Stimulated activated CD4-positive, alpha-beta T cell treated with anti-CD3 and anti-CD28 coated beads, Interleukin-12 subunit alpha, Interleukin-12 subunit beta, amount 100 ng/mL, for 24 hours (primary cell): ENCODE measurements at places on chromosomes 16 and 17.

GRCh38 chr17:4946312-4946976, 1.9 kb downstream of the PFN1 start:
- no peak for DNase-seq

DNA sequence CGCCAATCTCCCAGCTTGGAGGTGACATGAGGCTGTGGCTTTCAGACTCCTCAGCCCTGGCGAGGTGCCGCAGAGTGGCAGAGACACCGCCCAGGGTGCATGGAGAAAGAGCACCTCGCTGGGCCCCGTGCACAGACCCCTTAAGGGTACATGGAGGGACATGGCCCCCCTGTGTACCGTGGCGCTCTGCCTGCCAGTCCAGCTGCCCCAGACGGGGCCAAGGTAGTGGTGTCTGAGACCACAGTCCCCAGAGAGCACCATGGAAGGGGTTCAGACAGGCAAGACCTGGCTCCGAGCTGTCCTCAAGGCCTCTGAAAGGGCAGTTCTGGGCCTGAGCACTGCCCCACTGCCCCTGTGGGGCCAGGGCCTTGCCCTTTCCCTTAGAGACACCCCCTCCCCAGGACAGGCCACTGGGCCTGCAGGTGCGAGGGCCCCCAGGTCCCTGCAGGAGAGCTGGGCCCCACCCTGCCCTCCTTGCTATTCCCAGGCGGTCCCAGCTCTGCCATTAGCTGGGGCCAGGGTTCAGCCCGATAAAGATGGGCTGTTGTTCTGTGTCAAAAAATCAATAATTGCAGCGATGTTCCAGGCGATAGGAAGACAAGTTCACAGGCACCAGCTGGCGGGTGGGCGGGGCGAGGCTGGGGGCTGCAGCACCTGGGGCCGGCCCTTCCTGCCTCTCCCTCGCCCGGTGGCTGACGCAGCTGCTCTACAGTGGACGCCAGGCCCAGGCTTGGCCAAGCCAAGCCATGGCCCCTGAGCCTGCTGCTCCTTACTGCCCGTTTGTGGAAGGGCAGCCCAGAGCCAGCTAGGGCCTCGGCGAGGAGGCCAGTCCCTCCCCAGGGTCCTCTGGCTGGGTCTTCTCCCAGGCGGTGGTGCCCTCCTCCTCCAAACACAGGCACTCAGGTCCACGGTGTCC, 51.7 kb downstream of the ZFPM1 start:
- no peak for DNase-seq

DNA sequence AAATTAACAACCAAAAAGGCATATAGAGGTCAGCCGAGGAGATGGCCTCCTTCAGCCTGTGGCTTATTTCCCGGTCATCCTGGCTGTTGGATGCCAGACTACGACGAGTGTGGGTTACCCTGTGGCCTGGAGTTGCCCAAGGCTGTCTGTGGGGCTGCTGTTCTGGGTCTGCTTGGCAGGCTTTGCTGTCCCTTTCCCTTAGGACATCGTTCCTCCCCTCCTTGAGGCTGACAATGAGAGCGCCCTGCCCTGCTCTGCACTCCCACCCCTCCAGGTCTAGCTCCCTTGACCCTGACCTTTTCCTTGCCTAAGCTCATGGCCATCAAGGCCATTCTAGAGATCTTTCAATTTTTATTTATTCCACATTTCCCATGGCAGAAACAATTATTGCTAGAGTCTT, 1.9 kb upstream of the CBFB start:
- no peak for DNase-seq

DNA sequence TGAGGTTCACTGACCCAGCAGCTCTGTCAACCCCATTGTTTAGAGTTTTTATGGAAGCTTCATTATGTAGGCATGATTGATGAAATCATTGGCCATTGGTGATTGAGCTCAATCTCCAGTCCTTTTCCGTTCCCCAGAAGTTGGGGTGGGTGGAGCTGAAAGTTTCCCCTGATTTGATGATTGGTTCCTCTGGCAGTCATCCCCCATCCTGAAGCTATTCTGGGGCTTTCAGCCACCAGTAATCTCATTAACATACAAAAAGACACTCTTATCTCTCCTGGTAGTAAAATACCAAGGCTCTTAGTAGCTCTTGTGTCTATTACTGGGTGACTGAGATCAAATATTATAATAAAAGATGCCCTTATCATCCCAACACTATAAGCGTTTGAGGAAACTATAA, 67.1 kb downstream of the TANC2 start:
- DNase-seq = no peak

GRCh38 chr16:21959050-21959449, 5.9 kb downstream of the UQCRC2 start:
- no peak for DNase-seq

DNA sequence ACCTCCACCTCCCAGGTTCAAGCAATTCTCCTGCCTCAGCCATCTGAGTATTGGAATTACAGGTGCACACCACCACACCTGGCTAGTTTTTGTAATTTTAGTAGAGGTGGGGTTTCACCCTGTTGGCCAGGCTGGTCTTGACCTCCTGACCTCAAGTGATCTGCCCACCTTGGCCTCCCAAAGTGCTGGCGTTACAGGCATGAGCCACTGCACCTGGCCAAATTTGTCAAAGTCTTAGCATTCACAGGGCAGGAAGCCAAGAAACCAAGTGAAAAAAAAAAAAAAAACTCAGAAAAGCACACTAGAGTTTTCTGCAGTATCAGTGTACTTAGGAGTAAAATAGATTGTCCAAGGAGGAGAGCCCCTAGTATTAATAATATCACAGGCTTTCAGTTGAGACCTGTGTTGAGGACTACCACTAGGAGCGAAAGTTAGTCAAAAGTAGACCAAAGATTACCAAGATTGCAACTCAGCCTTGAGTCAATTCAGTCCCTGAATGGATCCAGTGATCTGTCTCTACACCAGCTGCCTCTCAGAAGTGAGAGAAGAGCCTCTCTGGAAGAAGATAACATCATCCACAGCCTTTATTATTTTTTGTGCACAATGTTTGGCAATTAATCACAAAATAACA, 159.7 kb downstream of the CEP112 start:
- DNase-seq = no peak

GRCh38 chr17:77441130-77441920, 300.6 kb downstream of the SEC14L1 start:
- DNase-seq = no peak

DNA sequence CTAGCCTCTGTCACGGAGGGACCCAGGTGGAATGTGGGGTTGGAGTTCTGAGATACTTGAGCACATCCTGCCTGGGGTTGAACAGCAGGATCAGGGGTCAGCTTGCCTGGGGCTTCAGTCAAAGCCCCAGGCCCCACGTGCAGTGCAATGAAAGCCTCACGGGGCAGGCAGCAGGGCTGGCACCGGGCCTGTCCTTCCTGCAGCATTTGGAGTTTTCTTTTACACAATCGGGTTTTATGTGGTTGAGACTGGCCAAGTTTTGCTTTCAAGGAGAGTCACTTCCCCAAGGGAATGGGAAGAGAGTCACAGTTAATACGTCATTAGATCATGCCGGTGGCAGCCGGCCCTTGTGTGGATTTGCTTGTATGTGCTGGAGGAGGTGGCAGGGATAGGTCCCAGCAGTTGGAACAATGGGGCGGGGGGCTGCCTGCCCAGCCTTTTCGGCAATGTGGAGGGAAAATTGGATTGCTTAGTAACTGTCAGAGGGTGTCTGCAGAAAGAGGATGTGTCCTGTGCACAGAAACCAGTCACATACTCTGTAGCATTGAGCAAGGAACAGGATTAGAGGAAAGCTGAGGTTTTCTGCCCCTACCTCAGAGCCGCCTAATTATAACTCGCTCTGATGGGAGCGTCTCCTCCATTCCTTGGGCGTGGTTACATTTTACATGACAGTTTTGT, 4.5 kb downstream of the RMI2 start:
- no peak for DNase-seq

- DNase-seq = no peak
Observed at GRCh38 chr16:19991614-19992013, 82.1 kb downstream of the GPR139 start.

- DNase-seq = no peak
Observed at GRCh38 chr17:40124279-40125141, 2.7 kb downstream of the MSL1 start.

GRCh38 chr16:89493776-89494175, 3.4 kb upstream of the ANKRD11 start:
- DNase-seq = no peak

- DNase-seq = no peak
Observed at GRCh38 chr16:68969338-68969737, 126.0 kb downstream of the TANGO6 start.

DNA sequence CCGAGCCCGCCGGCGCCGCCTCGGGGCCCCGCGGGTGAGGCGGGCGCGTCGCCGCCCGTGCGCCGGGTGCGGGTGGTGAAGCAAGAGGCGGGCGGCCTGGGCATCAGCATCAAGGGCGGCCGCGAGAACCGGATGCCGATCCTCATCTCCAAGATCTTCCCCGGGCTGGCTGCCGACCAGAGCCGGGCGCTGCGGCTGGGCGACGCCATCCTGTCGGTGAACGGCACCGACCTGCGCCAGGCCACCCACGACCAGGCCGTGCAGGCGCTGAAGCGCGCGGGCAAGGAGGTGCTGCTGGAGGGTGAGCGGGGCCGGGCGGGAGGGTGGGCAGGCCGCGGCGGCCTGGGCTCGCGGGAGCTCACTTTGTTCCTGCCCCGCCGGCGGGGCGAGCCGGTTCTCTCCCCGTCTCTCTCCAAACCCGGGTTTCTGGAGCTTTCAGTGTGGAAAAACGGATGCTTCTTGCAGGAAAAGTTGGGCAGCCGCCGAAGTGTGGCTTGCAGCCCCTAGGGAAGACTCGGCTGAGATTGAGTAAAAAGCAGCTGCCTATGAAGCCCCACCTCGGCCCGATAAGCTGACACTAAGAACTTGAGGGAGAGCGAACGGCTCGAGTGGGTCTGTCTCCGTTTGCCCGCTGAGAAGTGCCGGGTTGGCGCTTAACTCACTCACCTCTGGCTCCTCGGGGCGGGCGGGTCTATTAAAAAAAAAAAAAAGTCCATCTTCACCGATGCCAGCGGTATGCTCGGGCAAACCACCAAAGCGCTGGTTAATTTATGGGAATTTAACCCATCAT, 677 bp downstream of the SNTB2 start:
- no peak for DNase-seq

DNA sequence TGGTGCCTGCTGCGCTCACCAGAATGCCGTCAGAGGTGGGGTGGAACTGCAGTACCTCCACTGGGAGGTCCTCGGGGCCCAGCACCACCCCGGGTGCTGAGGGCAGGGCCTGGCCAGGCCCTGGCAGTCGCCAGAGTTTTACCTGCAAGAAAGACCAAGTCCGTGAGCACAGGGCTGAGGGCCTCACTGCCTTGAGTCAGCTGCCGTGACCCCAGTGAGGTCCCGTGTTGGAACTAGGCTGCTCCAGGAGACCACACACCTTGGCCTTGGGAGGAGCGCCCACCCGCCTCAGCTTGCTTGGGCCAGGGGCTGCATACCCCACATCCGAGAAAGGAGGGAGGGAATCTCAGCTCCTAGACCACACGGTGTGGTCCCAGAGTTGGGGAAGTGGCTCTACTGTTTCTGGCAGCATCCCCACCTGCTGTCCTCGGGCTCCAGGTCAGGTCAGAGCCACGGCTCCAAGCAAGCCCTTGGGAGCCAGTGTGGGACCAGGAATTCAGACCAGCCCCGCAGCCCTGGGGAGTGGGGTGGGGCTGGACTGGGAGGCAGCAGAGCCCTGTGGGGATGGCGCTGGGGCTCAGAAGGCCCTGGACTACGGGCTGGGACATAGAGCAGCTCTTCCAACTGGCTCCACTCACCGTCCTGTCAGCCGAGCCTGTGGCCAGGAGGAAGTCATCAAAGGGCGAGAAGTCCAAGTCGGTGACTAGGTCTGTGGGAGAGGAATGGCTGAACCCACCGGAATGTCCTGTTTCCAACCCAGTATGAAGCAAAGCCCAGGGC, 8.7 kb downstream of the CORO7 start:
- DNase-seq = no peak
